ENCODE measurements at places on chromosomes 7 and 10.

DNA sequence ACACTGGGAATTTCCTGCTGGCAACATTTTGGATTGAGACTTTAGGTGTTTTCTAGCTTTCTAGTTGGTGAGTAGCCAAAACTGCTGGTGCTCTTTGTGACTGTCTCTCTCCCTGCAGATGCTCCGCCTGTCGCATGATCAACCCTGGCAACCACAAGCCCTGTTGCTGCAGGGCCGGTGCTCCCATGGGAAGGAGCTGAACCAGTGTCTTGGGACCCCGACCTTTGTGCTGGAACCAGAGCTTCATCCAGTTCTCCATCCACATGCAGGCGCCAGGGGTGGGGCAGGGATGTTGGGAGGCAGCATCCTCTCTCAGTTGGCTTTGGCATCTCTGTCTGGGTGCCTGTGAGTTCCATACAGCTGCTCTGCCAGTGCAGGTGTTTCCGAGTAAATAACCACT is 306.2 kb upstream of the MKI67 start:
- no peak for DNase-seq

DNA sequence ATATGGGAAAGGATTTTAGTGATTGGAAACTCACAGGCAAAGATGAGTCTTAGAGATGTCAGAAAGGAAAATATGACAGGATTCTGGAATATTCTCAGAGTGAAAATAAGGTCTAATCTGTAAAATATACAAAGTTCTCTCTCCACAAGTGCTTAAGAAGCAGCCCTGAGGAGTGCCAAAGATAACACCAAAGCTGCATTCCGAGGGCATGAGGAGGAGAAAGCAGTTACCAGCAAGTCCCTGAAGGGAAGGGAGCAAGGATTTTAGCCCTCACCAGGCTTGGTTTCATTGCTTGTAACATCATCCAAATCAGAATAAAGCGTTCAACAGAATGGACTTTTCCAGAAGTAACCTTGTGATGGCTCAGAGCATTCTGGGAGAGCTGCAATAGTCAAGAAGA is 31.4 kb upstream of the DLX6 start:
- DNase-seq: no peak

GRCh38 chr10:50552771-50553535 is 70.8 kb downstream of the SGMS1 start:
- DNase-seq: peak; percentile 11

DNA sequence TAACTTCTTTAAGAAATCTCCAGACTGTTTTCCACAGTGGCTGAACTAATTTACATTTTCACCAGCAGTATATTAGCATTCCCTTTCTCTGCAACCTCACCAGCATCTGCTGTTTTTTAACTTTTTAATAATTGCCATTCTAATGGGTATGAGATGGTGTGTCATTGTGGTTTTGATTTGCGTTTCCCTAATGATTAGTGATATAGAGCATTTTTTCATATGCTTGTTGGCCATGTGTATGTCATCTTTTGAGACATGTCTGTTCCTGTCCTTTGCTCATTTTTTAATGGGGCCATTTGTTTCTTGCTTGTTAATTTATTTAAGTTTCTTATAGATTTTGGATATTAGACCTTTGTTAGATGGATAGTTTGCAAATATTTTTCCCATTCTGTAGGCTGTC is 68.8 kb downstream of the SLC39A12 start:
- no peak for DNase-seq

- no peak for DNase-seq
Measured at GRCh38 chr7:127892488-127893314, 138.5 kb downstream of the LRRC4 start.

DNA sequence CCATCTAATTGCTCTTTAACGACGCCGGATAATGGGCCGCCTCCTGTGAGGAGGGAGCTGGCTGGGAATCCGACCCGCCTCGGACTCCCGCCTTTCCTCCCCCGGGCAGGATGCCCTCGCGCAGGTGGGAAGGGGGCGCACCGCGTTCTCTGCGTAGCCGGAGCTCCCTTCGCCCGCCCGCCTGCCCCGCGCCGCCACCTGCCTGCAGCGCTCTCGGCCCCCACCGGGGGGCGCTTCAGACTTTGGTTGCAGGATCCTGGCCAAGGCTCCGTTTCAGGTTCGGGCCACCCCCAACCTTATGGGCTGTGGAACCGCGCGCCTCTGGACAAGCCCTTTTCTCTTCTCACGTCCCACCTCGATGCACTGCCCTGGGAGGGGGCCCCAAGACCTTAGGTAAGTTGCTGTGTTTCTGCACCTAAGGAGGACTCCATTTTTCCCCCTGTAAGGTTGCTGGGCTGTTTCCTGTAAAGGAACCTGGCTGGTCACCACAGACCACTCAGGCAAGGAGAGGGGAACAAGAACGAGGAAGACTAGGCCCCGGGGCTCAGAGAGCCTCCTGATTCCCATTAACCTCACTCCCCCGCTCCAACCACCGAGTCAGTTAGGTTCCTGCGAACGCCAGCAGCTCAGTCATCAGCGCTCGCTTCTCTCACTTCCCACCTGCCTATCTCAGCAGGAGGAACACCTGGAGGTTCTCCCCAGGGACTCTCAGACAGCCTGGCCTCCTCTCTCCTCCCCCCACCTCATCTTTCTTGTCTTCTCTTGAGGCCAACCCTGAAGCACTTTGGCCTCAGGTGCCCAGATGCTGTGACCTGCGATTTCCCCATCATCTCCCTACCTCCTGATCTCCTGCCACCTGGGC is 11.3 kb upstream of the KAZALD1 start:
- peak; percentile 67 for DNase-seq

DNA sequence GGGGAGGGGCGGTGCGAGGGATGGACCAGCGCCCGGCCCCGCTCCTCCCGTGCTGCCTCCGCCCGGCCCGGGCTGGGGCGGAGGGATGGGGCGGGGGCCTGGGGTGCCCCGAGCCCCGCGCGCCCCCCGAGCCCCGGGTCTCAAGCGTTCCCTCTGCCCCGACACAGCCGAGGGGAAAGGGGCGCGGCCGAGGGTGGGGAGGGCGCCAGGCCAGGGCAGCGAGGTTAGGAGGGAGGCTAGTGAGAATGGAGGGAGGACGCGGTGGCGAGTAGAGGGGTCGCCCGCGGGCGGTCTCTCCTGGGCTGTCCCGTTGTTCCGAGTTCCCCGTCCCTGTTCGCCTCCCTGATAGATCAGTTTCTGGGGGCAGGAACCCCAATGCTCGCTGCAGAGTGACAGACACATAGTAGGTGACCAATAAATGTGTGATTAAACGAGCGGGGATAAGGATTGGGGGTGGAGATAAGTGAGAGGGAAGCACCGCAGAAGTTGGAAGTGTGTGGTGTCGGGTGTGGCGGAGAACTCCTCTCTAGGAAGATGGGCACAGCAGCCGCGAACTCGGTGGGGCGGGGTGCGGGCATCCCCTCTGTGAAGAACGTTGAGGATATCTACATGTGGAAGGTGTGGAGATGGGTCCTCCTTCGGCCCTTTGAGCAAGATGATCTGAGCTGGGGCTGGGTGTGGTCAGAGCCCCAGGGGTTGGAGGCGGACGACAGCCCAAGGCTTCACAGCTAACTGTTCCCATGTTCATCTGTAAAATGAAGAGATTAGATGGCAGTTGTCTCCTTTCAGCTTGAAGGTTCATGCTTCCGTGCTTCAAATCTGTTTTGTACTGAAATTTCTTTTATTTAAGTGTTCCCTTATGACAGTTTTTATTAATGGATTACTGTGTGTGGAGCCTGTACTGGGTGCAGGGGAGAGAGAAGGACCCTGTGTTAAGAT is 580 bp downstream of the ZNF775 start:
- no peak for DNase-seq

DNA sequence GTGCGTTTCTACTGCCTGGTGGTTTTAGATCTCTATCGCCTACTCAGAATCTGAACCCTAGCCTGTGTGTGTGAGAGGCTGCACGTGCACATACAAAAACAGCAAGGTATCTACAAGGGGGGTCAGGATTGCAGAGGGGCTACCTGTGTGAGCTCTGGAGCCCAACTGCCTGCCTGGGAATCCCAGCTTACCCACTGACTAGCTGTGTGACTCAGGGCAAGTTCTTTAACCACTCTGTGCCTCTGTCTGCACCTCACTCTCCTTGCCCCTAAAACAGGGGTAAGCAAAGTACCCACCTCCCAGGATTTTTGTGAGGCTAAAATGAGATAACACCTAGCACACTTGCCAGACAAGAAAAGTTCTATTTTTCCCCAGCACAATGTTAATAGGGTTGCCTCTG is 32.5 kb downstream of the DLG5 start:
- DNase-seq: no peak
